Left lung (tissue), 14 donors: ENCODE measurements at places on chromosomes 16 and 17.

GRCh38 chr16:8866118-8866883 lies 2.5 kb downstream of the CARHSP1 start:
- no peaks in the 10 kb centered on the region for H3K27me3 ChIP-seq
- DNase-seq, result peak; percentile 85

DNA sequence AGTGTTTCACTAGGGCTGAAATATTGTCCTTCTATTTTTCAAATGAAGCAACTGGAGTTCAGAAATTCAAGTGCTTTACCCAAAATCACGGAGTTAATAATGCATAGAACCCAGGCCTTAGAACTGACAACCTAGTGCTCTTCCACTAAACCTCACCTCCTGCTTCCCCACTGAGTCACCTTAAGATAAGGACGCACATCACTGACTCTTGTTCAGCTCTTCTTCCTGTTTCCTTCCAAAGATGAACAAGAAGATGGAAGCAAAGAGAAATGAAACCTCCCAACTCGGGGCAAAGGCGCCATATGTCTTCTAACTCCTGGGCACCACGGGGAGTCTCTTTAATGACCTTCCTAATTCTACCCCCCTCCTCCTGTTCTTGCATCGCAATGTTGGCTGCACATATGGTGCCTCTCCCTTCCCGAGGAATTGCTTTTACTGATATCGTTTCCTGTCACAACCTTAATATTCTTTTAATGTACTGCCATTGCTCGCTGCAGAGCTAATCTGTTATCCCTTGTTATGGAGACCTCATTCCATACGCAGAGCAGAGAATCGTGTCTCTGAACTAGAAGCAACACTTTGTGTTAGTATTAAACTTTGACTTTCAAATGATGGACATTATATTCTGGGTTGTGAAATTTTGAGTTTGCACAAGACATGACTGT lies 591.4 kb downstream of the TMEM114 start:
- no peaks in the 10 kb centered on the region for H3K27me3 ChIP-seq
- no peaks in the 10 kb centered on the region for H3K4me1 ChIP-seq
- no peaks in the 10 kb centered on the region for H3K36me3 ChIP-seq
- DNase-seq, result no peak
- H3K4me3 ChIP-seq, result no peak overlapping the region
- H3K27ac ChIP-seq, result no peak overlapping the region

- H3K27me3 ChIP-seq, result no peaks in the 10 kb centered on the region
- no peak for DNase-seq
- no peaks in the 10 kb centered on the region for H3K36me3 ChIP-seq
- H3K4me1 ChIP-seq, result no peaks in the 10 kb centered on the region
Measured at GRCh38 chr17:68179236-68179925, 68.5 kb upstream of the AMZ2 start.

GRCh38 chr16:84259691-84260090 lies 19.9 kb upstream of the KCNG4 start:
- H3K4me1 ChIP-seq, result no peaks in the 10 kb centered on the region
- H3K36me3 ChIP-seq, result no peaks in the 10 kb centered on the region
- DNase-seq, result no peak
- H3K27ac ChIP-seq, result no peak overlapping the region
- H3K27me3 ChIP-seq, result peaks cover 6% of the 10 kb centered on the region

DNA sequence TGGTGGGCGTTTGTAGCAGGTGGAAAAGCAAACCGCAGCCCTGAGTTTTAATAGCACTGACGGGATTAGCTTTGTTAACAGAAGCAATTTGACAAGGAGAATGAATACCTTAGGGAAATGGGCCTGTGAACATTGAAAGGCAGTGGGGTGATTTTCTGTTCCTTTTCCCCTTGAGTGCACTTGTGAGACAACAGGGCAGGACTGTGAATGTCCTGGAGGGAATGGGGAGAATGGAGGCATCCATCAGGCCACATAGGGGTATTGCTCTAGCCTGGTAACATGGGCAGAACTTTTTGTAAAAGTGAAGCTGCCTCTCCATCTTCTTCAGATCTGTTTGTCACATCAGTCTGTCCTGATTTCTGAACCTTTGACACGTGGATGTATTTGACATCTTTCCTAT lies 26.2 kb downstream of the USP43 start:
- H3K27ac ChIP-seq, result no peak overlapping the region
- no peaks in the 10 kb centered on the region for H3K27me3 ChIP-seq
- no peak for DNase-seq
- no peaks in the 10 kb centered on the region for H3K36me3 ChIP-seq
- H3K4me1 ChIP-seq, result no peaks in the 10 kb centered on the region

GRCh38 chr16:86931410-86931941 lies 353.1 kb downstream of the FOXL1 start:
- H3K27ac ChIP-seq, result no peak overlapping the region
- no peak for DNase-seq
- H3K4me1 ChIP-seq, result peaks cover 8% of the 10 kb centered on the region
- H3K27me3 ChIP-seq, result peaks cover 6% of the 10 kb centered on the region
- H3K36me3 ChIP-seq, result no peaks in the 10 kb centered on the region

GRCh38 chr17:64063088-64063487 lies 42.7 kb upstream of the ICAM2 start:
- H3K27me3 ChIP-seq, result no peaks in the 10 kb centered on the region
- DNase-seq, result no peak
- no peaks in the 10 kb centered on the region for H3K36me3 ChIP-seq
- no peaks in the 10 kb centered on the region for H3K4me1 ChIP-seq
- no peak overlapping the region for H3K4me3 ChIP-seq

GRCh38 chr17:82180776-82181528 lies 31.7 kb downstream of the CCDC57 start:
- no peak for DNase-seq
- no peaks in the 10 kb centered on the region for H3K4me1 ChIP-seq
- no peaks in the 10 kb centered on the region for H3K36me3 ChIP-seq
- no peak overlapping the region for H3K4me3 ChIP-seq

GRCh38 chr17:36008998-36009665 lies 7.8 kb upstream of the CCL15 start:
- no peak overlapping the region for H3K4me3 ChIP-seq
- no peak overlapping the region for H3K27ac ChIP-seq
- no peaks in the 10 kb centered on the region for H3K36me3 ChIP-seq
- H3K4me1 ChIP-seq, result no peaks in the 10 kb centered on the region
- no peaks in the 10 kb centered on the region for H3K27me3 ChIP-seq
- no peak for DNase-seq

DNA sequence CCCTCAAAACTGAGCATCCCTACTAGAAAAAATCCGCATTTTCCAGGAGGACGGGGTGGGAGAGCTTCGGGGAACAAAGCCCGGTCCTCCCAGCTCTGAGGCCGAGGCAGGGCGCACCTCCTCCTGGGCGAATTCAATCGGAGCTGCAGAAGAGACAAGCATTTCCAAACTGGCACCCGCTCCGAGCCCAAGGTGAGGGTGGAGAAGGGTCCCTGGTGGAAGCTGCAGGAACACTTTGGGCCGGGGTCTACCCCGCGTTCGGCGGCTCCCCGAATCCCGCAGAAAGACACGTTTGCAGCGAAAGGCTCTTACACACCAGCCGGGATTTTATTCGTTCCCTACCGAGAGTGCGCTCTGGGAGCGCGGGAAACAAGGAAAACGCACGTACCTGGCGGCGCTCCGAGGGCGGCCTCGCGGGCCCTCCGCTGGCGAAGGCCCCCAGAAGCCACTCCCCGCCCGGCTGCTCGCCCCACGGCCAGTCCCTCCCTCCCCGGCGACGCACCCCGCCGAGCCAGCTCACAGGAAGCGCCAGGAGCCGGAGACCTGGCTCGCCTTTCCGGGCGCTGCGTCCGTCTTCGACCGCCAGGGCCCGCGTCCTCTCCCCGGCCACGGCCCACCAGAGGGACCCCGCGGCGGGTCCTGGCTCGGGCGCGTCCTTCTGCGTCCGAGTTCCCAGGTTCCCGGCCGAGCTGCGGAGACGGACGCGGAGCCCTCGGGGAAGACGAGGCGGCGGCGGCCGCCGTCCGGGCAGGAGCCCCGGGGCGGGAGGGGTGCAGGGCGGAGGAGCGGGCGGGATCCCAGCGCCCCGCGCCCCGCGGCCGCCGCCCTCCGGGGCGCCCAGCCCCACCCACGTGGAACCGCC lies 49.8 kb upstream of the BAHCC1 start:
- H3K4me3 ChIP-seq, result peak overlapping the region; percentile 86
- peak; percentile 70 for DNase-seq
- peak overlapping the region; percentile 91 for H3K27ac ChIP-seq
- no peaks in the 10 kb centered on the region for H3K27me3 ChIP-seq

- H3K4me1 ChIP-seq, result no peaks in the 10 kb centered on the region
- H3K4me3 ChIP-seq, result no peak overlapping the region
- H3K27me3 ChIP-seq, result peaks cover 1% of the 10 kb centered on the region
Measured at GRCh38 chr17:72369366-72369765, 248.5 kb downstream of the SOX9 start.

DNA sequence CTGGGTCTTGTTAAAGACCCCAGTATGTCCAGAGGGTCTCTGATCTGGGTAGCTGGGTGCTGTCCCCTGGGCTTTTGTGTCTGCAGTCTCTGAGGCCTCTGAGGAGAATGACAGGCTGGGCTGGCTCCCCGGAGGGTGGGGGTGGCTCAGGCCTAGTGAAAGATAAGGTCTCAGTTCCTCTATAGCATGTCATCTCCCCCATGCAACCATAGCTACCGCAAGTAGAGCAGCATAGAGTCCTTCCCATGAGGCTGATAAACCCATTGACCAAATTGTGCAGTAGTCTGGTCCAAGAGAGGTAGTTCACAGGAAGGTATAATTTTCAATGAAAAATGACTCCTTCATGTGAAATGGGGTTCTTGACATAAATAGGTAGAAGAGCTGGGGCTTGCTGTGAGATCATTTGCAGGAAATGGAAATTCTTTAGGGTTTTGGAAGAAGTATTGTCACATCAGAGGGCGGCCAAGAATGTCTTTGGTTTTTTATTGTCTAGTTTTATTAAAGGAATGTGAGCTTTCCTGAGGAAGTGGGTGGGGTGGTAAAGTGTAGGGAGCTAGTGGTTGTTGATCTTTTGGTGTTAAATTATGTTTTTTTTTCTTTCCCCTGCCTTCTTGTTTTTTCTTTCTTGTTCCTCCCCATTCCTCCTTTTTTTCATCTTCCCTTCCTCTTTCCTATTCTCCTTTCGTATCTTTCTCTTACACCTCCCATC lies 21.0 kb downstream of the SLC7A6OS start:
- H3K27ac ChIP-seq, result peak overlapping the region; percentile 10
- no peak for DNase-seq
- H3K4me3 ChIP-seq, result no peak overlapping the region
- H3K4me1 ChIP-seq, result peaks cover 52% of the 10 kb centered on the region

DNA sequence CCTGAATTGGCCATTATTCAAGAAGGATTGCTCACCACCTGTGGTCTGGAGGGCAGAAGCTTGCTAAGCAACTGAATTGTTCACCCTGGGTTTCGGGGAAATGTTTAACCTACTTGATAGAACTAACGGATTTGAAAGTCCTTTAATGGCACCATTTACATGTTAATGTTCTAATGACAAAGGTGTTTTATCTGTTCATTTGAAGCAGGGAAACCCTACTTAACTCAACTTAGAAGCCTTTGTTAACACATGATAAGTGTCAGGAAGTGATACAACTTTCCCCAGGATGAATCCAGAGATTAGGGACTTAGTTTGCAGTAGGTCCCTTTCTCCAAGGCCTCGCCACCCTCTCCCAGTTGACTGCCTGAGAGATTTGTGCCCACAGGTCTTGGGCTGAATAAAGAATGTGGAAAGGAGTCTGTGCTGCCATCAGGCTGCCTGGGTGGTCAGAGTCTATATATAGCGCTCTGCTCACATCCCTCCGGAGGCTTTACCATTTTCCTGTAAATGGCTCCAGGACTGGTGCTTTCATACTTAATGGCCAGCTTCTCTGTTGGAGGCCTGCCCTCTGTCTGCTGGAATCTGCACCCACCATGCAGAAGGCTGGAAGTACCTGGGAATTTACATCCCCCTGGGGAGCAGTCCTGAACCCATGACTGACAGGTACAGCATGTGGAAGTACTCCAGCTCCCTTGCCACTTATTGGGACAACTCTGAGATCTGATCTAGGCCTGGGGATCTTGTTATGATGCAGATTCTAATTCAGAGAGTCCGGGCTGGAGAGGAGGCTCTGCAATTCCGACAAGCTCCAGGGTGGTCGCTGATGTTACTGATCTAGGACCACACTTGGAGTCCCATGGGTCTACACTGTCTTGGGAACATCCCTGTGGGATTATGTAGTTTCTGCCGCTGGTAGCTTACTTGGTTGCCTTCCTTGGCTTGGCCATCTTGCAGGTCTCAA lies 99.9 kb downstream of the ASIC2 start:
- no peaks in the 10 kb centered on the region for H3K4me1 ChIP-seq
- H3K36me3 ChIP-seq, result no peaks in the 10 kb centered on the region
- no peaks in the 10 kb centered on the region for H3K27me3 ChIP-seq
- no peak for DNase-seq

DNA sequence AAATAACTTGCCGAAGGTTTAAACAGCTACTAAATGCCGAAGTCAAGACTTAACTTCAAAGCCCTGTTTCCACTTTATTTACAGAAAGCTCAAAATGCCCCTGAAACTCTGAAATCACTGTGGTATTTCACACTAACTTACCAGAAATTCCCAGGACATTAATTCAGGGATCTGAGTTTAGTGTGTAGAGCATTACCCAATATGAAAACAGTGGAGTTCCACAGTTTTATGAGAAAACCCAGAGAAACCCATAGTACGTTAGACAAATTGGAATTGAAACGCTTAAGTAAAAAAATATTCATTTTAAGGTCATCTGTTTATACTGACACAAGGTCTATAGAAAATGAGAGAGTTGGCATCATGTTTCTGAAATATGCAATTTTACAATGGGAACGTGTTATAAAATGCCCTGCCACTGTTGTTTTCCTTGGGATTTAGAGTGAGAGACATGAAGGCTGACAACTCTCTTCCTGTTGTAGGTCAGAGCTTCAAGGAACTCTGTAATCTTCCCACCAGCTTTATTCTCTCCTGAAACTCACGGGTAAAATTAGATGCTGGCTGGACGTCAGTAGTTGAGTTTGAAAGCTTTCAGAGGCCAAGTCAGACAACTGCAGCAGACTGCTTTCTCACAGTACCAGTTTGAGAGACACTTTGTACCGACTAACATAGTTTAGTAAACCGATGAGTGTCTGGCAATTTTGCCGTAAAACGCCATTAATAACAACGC lies 139.4 kb upstream of the TBX2 start:
- peak overlapping the region; percentile 3 for H3K27ac ChIP-seq
- H3K4me3 ChIP-seq, result no peak overlapping the region
- peaks cover 8% of the 10 kb centered on the region for H3K4me1 ChIP-seq
- DNase-seq, result no peak
- no peaks in the 10 kb centered on the region for H3K36me3 ChIP-seq
